ENCODE measurements at places on chromosomes 2 and 18.

DNA sequence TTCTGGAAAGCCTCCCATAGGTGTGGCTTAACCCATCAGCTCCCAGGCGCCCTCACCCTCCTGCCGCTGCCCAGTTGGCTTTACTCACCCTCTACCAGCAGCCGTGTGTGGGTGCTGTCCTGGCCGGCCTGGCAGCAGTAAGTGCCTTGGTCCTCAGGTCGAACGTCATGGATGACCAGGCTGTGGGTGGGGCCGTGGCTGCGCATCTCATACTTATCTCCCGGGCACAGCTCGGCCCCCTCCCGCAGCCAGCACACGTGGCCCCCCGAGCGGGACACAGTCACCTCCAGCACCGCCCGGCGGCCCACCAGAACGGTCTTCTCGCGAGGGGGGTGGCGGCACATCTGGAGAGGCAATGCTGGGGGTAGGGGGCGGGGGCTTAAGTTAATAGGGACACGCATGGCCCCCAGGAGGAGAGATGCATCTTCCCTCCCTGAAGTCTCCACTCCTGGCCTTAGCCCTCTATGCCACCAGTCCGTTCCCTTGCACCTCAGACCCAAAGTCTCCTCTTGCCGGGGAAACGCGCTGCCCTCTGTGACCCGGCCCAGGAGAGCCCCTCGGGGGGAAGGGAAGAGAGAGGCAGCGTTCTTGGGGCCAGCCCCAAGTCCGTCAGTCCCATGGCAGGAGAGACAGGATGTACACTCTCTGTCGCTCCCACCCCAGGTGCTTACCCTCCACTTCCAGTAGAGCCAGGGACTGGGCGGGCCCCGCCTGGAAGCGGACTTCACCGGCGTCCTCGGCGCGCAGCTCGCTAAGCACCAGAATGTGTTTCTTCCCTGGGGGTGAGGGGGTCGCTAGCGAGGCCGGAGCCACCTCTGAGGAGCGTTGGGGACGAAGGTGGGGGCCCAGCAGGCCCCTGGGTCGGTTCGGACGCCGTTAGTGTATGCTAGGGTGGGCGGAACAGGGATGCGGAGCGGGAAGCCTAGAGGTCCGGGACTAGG lies 7.9 kb downstream of the TMEM198 start:
- DNase-seq = no peak

GRCh38 chr2:120391911-120392665 lies 46.2 kb downstream of the INHBB start:
- peak; percentile 1 for DNase-seq

- no peak for DNase-seq
Measured at GRCh38 chr2:24509425-24509824, 18.4 kb downstream of the NCOA1 start.

- DNase-seq = no peak
Measured at GRCh38 chr2:131023758-131024157, 69.5 kb downstream of the FAM168B start.

DNA sequence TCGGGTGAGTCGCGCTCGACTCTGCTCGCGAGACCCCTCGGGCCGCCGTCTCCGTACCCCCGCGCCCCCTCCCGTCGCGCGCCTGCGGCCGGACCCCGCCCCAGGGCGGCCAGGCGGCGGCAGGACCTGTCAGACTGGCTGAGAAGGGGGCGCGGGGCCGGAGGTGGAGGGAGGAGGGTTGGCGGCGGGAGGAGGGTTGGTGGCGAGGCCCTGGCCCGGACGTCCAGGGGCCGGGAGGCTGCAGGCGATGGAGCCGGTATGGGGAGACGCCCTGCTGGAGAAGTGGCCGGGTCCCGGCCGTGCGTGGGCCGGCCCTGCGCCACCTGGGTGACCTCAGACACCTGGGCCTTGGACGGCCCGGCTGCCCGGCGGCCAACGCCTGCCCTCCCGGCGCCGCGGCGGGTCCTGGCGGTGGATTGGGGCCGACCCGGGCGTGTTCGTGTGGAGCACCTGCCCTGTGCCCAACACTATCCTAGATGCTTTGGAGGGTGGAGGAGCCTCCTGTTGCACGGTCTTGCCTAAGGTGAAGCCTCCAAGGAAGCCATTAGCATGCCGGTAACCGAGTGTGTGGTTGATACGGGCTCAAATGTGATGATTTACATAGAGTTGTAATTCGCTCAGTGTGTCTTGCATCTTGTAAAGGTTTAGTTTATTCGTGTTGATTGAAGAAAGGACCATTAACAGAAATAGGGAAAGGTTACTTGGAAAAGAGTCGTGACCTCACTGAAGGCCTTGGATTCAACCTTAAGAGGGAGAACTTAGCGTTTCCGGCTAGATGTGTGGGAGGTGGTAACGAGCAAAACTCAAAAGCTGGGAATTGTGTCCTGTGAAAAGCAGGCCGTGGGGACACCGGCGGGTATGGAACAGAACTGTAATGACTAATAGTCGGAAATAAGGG lies 550 bp downstream of the MYL12B start:
- no peak for DNase-seq

- no peak for DNase-seq
Measured at GRCh38 chr2:127575941-127576432, 40.5 kb downstream of the MYO7B start.

DNA sequence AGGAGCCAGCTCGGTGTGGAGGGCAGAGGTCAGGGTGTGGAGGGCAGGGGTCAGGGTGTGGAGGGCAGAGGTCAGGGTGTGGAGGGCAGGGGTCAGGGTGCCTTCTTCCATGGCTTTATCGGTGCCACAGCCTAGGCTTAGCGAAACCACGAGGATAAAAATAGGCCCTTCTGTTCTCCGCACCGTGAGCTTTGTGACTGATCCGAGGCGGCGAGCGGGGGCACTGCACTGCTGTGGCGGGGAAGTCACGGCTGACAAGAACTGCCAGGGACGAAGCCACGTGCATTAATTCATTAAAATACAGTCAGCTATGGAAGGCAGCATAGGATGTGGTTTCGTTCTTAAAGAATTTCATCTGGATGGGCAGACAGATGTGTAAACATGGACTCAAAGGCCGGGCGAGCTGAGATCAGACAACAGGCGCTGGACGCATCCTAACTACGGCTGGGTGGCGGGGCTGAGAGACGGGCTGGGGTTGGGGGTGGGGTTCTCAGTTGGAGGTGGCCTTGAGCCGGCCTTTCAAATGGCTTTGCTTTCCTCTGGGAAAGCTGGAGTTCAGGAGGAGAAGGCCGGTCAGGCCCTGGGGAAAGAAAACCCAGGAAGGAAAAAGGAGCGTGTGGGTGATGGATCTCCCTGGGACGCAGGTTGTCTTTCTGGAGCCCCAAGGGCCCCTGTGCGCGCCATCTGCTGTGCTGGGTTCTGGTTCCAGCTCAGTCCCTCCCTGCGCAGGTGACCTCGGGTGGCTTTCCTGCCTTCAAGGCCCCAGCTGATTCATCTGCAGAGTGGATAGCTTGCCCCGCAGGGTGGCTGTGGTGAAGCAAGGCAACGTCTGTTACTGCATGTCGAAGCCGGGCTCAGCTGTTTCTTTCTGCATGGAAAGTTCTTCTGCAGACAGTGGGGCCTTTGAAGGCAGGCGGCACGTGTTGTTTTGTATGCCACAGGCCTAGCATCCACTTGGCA lies 958 bp upstream of the ALLC start:
- no peak for DNase-seq

GRCh38 chr2:217951521-217952247 lies 51.1 kb downstream of the TNS1 start:
- no peak for DNase-seq

DNA sequence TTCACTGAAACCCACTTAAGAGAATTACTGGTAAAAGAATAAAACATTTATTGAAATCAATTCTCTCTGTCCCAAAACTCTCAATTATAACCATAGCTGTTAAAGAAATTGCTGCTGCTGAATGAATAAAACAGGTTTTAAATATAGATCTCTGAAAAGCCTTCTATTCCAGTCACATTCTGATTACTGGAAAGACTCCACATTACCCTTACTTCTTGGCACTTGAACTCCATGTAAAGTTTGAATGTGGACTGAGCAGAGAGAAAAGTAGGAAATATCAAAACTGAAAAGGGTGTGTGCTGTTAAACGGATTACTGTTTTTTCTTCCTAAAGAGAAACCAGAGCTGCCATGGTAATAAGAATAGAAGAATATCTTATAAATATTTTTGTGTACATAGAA lies 655.3 kb upstream of the SETBP1 start:
- no peak for DNase-seq

GRCh38 chr18:59520562-59521355 lies 161.7 kb upstream of the LMAN1 start:
- no peak for DNase-seq

DNA sequence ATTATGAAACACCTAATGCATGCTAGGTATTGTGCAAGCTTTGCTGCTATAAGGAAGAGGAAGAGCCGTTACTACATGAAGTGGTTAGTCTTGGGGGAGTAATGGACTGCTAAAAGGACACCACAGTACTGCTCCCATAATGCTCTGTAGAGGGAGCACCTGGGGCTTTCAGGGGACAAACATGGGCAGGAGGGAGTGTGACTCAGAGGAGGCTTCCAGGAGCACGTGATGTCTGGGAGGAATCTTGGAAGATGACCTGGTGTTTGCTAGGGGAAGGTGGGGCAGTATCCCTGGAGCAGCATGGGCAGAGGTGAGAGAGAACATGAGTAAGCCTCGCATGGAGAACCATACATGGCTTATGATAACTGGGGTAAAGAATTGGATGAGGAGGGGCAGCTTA lies 18.8 kb downstream of the MAPK4 start:
- no peak for DNase-seq

GRCh38 chr18:15198116-15198389 lies 450.1 kb downstream of the ANKRD30B start:
- no peak for DNase-seq

DNA sequence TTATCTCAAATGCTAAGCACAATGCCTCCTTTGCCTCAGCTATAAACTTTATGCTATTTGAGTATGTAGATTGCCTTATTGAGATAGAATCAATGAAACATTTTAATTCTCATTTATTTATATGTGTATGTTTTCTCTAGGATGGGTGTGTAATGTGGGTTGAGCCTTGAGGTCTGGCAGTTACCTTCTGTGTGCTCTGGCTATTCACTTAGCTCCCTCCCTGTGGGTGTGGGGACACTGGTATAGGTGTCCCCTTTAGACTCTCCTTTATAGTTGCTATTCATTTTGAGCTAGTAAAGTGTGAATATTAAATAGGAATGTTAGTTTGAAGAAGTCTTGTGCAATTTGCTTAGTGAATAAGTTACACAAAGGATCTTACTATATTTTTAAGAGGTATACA lies 1.8 kb downstream of the SLC9A4 start:
- no peak for DNase-seq

GRCh38 chr2:105928563-105928962 lies 183.9 kb downstream of the NCK2 start:
- DNase-seq = no peak

DNA sequence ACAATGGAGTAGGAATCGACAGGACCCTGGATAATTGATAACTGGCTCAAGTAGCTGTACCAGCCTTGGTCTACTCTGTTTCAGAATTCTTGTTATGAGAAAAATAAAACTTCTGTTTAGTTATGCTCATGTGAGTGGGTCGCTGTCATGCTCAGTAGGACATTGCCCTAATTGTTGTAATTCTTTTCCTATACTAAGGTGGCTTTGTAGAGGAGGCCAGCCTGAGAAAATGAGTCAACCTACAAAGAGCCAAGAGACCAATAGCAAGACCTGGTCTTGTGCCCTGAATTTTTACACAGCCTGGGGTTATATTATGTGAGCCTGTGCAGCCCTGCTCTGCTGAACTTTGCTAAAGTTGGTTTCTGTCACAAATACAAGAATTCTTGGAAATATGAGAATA lies 238.4 kb downstream of the MEIS1 start:
- DNase-seq = no peak

Measured in activated T-helper 1 cell treated with anti-CD3 and anti-CD28 coated beads, Interleukin-2, amount 50 U/mL, for 16 hours (primary cell).